ENCODE measurements at places on chromosomes 5 and 9. TPM values are rescaled to one million over a fixed set of nuclear protein-coding genes. Genes with fewer than 3 reads are reported as not detected.

The HSPA5 gene
- total RNA-seq, result 502 TPM

The BTNL3 gene
- not detected for total RNA-seq

- no peak overlapping the region for H3K4me3 ChIP-seq
- H3K27me3 ChIP-seq, result peaks cover 2% of the 10 kb centered on the region
- no peak for DNase-seq
- H3K27ac ChIP-seq, result no peak overlapping the region
Observed at GRCh38 chr5:76799588-76799987, 19.2 kb upstream of the F2RL1 start.

DNA sequence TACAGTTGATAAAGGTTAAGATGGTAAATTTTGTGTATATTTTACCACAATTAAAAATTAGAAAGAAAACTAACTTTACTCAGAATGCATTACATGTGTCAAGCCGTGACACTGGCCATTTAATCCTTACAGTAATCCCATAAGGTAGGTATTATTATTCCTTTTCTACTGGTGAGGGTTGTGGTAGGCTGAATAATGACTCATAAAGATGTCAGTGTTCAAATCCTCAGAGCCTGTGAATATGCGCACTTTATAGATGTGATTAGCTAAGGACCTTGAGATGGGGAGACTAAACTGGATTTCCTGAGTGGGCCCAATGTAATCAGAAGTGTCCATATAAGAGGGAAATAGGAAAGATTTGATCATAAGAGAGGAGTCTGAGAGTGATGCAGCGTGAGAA, 288.1 kb downstream of the TMEM167A start:
- no peaks in the 10 kb centered on the region for H3K36me3 ChIP-seq
- H3K4me1 ChIP-seq, result no peaks in the 10 kb centered on the region
- no peak overlapping the region for H3K4me3 ChIP-seq
- DNase-seq, result no peak

GRCh38 chr5:78543292-78543691, 105.3 kb downstream of the LHFPL2 start:
- peaks cover 52% of the 10 kb centered on the region for H3K4me1 ChIP-seq
- H3K27ac ChIP-seq, result no peak overlapping the region
- H3K36me3 ChIP-seq, result no peaks in the 10 kb centered on the region
- no peaks in the 10 kb centered on the region for H3K27me3 ChIP-seq
- H3K4me3 ChIP-seq, result no peak overlapping the region

DNA sequence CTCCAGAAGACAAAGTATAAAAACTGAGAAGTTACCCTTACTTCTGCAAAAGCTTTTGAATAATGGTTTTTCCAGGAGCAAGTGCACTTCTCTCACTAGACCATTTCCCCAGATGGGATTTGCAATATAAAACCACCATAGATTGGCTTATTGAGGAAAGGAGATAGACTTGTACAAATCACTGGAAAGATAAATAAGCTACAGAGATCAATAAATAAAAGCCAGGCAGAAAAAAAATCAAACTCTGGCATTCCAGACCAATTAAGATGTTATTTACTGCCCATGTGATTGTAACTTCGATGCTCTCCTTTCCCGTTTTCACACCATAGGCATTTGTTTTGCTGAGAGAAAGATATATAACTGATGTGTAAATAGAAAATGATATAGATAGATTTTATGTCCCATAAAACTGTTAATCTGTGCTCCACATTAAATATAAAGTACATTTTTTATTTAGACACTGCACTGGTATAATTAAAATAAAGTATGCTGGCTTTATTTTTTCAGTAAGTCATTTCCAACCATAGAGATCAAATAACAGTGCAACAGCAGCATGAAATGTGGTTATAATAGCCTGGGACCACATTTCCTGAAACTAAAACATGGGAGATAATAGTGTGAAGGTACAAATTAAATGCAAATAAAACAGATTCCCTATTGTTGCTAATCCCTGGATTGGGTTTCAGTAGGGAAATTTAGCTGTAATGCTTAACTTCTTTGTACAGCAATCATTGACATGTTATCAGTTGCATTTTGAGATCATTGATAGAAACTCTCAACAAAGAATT, 177.7 kb downstream of the NR2F1-AS1 start:
- no peak for DNase-seq
- 0 out of 2 replicates have a peak, but pooled peaks cover 4% of the 10 kb centered on the region for H3K4me1 ChIP-seq
- H3K4me3 ChIP-seq, result no peak overlapping the region
- H3K27me3 ChIP-seq, result peaks cover 4% of the 10 kb centered on the region
- no peak overlapping the region for H3K27ac ChIP-seq
- H3K36me3 ChIP-seq, result no peaks in the 10 kb centered on the region

GRCh38 chr9:35791297-35791921, at the start of gene NPR2:
TSS of gene NPR2 (plus strand) at chr9:35791591. CDS start at chr9:35792409, 818 bp downstream.
- no peaks in the 10 kb centered on the region for H3K36me3 ChIP-seq
- peaks cover 57% of the 10 kb centered on the region for H3K4me1 ChIP-seq
- DNase-seq, result no peak

- H3K4me3 ChIP-seq, result no peak overlapping the region
- no peaks in the 10 kb centered on the region for H3K36me3 ChIP-seq
- H3K4me1 ChIP-seq, result no peaks in the 10 kb centered on the region
- H3K27ac ChIP-seq, result no peak overlapping the region
- no peak for DNase-seq
- H3K27me3 ChIP-seq, result peaks cover 24% of the 10 kb centered on the region
Observed at GRCh38 chr5:77984587-77984986, 208.4 kb upstream of the TBCA start.

DNA sequence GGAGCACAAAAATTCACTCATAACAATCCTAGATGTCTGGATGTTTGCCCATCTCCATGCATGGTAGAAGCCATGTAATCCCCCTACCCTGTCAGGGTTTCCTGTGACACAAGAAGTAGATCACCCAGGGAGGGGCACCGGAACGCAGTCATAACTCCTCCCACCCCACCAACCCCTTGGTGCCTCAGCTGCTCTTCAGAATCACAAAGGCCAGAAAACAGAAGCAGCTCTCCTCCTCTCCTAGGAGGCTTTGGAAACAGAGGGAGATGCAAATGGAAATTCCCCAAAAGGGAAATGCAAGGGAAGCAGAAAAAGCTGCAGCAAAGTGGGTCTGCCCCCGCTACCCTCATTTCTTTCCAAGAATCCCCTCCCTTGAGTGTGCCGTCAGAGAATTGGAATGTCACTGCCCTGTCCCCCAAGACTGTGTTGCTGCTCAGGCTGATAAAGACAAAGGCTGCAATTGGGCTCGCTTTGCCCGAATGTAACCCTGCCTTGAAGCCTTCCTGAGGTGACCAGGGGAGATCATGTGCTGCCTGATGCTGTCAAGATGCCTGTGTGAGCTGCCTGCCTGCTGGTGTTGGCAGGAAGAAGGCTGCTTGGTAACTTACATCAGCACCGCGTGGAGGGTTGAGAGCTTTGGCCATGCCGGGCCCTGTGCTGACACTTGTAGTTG, 65.5 kb upstream of the ABCA1 start:
- H3K27ac ChIP-seq, result peak overlapping the region; percentile 73
- peak overlapping the region; percentile 12 for H3K4me3 ChIP-seq
- no peaks in the 10 kb centered on the region for H3K36me3 ChIP-seq

Measured in HFFc6 (cell line).